ENCODE measurements at places on chromosomes 3 and 15.

DNA sequence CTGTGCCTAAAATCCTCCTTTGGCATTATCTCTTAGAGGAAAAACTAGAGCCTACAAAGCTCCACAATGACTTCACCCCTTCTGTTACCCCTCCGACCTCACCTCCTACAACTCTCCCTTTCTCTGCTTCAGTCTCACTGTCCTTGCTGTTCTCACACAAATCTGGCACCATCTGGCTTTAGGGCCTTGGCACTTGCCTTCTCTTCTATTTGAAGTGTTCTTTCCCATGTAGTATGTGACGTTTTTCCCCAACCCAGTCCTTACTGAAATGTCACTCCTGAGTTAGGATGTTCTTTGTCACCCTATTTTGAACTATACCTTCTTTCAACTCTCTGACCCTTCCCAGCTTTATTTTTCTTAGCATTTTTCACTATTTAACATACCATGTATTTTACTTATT is 8.7 kb downstream of the STX19 start:
- DNase-seq = no peak

GRCh38 chr3:128547368-128547987 is 54.5 kb upstream of the GATA2 start:
- peak; percentile 75 for DNase-seq

GRCh38 chr3:84547971-84548970 is 410.5 kb upstream of the CADM2 start:
- DNase-seq = peak; percentile 1

DNA sequence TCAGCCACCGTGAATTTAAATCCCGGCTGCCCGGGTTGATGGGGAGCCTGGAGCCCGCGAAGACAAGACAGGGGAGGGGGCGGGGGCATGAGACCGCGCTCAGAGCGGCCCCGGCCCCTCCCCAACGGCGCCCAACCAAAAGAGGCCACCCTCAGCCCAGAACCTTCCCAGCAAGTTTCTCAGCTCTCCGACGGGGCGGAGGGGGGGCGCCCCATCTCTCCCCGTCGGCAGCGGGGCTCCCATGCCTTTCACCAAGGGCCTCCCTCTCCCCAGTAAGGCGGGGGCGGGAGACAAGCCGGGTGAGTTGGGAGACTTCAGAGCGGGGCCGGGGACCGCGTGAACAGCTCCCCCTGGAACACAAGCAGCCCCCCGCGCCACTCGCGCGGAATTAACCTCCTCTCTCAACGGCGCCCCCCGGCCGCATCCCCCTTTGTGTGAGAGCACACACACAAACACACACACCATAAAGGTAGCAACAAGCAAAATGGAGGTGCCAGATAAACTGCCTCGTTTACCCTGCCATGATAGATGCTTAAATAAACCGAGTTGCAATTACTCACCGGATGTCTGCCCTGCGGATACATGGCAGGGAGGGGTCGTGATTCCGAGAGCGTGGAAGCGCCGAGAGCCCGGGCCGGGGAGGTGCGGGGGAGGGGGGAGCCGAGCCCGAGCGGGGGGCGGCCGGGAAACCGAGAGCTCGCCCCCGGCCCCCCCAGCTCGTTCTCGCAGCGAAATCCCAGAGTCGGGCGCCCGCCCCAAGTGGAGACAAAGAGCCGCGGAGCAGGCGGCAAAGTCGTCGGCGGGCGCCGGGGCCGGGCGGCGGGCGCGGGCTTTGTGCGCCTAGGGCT is 1.3 kb downstream of the TLE3 start:
- peak; percentile 75 for DNase-seq

DNA sequence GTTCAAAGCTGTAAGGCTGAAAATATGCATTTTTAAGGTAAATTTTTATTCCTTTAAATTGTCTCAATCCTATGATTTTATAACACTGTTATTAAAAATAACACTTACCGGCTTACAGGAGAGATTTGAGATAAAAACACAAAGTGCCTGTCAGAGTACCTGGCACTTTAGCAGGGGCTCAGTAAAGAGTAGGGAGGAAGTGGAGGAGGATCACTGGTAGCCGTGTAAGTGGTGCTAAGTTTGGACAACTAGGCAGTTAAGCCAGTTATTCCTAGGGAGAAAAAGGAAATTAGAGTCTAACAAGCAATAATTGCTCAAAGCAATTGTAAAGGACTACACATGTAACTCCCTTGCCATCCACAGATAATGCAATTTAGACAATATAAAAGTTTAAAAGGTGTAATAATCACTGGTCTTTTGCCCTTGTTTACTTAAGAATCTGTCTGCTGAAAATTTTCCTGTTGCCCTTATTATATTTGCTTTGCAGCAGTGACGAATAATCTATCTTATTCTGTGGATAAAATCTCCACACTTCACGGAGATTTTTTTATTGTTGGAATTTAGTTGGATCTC is 204.8 kb downstream of the CDIN1 start:
- no peak for DNase-seq

GRCh38 chr3:155619118-155619915 is 125.6 kb downstream of the PLCH1 start:
- no peak for DNase-seq
